ENCODE measurements at places on chromosomes 7 and 10.

DNA sequence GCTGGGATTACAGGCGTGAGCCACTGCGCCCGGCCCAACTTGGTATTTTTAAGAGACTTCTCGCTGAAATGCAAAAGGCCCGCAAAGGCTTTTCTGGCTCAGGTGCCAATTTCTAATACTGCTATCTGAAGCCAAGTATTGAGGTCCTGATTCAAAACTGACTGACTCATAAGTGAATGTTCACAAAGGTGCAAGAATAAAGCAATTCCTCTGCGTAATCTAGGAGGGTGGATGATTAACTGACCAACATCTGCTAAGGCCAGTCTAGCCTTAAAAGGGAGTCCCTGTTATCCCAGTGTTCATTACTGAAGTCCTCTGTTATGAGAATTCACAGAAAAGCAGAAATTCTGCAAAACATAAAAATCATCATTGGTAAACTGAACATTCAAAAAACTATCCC is 111.4 kb downstream of the SRPK2 start:
- peaks cover 4% of the 10 kb centered on the region for H3K4me1 ChIP-seq
- no peaks in the 10 kb centered on the region for H3K36me3 ChIP-seq
- no peak for DNase-seq

- no peak for DNase-seq
- H3K36me3 ChIP-seq: no peaks in the 10 kb centered on the region
- H3K27ac ChIP-seq: no peak overlapping the region
- no peaks in the 10 kb centered on the region for H3K27me3 ChIP-seq
Observed at GRCh38 chr7:40610461-40610860, 475.7 kb downstream of the SUGCT start.

DNA sequence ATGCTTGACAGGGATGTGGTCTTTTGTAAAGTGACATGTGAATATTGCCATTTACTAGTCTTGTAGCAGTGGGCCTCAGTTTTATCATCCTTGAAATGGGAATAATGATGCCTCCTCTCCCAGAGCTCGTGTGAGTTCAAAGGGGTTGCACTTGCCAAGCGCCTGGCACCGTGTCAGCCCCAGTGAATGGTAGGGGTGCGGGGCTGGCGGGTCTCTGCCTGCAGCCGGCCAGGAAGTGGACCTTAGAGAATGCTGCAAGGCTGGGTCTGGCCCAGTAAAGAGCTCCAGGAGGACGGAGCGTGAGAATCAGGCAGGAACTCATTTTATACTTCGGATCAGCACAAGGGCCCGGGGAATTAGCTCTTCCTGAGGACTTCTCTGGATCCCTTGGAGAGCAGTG is 524.4 kb upstream of the FOXK1 start:
- H3K36me3 ChIP-seq: no peaks in the 10 kb centered on the region
- H3K27ac ChIP-seq: no peak overlapping the region
- DNase-seq: no peak
- H3K27me3 ChIP-seq: no peaks in the 10 kb centered on the region

DNA sequence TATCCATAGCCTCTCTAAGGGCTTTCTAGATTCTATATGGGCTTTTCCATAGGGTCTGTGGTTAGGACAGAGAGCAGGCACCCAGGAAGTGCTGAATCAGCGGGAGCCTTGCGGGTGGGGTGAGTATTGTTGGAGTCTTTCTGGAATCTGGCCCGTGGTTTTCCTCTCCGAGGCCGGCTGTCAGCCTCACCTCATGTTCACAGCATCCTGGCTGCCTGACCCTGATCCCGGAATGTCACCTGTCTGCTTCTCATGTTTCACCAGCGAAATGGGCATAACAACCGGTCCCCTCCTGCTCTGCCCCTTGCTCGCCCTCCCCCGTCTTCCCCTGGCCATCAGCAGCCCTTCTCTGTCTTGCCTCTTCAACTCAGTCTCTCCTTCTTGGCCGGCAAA is 36.5 kb downstream of the DDIT4 start:
- H3K4me1 ChIP-seq: peaks cover 12% of the 10 kb centered on the region
- no peak overlapping the region for H3K4me3 ChIP-seq
- no peak overlapping the region for H3K27ac ChIP-seq
- no peaks in the 10 kb centered on the region for H3K36me3 ChIP-seq
- H3K27me3 ChIP-seq: no peaks in the 10 kb centered on the region
- DNase-seq: no peak

DNA sequence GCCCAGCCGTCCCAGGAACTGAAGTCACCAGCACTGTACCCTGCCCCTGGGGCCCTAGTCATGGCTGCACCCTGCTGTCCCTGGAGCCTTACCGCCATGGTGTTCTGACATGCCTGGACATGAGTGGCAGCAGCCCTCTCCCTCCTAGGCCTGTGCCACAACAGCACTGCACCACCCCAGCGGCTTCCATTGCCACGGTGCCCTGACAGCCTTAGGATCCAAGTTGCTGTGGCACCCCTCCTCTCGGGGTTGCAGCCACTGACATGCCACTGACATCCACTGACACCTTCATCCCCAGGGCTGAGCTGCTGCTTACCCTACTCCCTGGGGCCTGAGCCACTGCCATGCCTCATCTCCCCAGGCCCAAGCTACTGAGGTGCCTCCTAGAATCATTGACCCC is 39.6 kb upstream of the SHH start:
- DNase-seq: no peak
- no peaks in the 10 kb centered on the region for H3K36me3 ChIP-seq
- H3K4me1 ChIP-seq: no peaks in the 10 kb centered on the region

DNA sequence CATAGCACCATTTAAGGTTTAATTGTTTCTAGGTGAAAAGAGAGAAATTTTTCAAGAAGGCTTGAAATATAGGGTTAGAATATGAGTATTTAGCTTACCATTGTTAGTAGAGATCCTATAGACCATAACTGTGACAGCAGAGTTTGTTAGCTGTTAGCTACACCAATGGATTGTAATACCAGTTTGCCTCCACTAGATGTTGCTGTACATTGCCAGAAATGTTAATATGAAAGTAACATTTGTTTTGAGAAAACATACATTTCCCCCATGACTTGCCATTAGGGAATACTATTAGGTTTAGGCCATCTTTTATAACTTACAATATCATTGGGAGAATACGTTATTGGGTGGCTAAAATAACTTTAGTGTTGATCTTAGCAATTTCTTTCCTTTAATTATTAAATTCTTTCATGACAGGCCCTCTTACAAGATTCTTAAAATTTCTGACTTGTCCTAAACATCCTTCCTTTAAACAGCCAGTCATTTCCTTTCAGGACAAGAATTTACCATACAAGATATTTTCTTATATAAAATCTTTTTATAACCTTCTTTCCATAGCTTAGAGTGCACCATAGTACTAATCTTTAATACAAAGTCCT is 39.5 kb downstream of the ZNF117 start:
- peaks cover 5% of the 10 kb centered on the region for H3K27me3 ChIP-seq
- H3K36me3 ChIP-seq: no peaks in the 10 kb centered on the region
- H3K27ac ChIP-seq: no peak overlapping the region
- DNase-seq: peak; percentile 53
- H3K4me1 ChIP-seq: peaks cover 10% of the 10 kb centered on the region
- no peak overlapping the region for H3K4me3 ChIP-seq

GRCh38 chr10:4333459-4333894 is 492.5 kb upstream of the AKR1E2 start:
- H3K36me3 ChIP-seq: no peaks in the 10 kb centered on the region
- DNase-seq: no peak
- no peaks in the 10 kb centered on the region for H3K27me3 ChIP-seq
- peak overlapping the region; percentile 23 for H3K4me3 ChIP-seq
- H3K4me1 ChIP-seq: no peaks in the 10 kb centered on the region

- peaks cover 32% of the 10 kb centered on the region for H3K4me1 ChIP-seq
- no peak overlapping the region for H3K4me3 ChIP-seq
- DNase-seq: no peak
- peaks cover 32% of the 10 kb centered on the region for H3K36me3 ChIP-seq
Observed at GRCh38 chr10:102154466-102155116, 2.4 kb downstream of the NOLC1 start.

GRCh38 chr7:30412782-30413504 is 65.6 kb downstream of the NOD1 start:
- no peaks in the 10 kb centered on the region for H3K27me3 ChIP-seq
- H3K27ac ChIP-seq: no peak overlapping the region
- DNase-seq: peak; percentile 12

- no peak for DNase-seq
- peaks cover 81% of the 10 kb centered on the region for H3K36me3 ChIP-seq
- H3K27ac ChIP-seq: no peak overlapping the region
- H3K27me3 ChIP-seq: no peaks in the 10 kb centered on the region
Observed at GRCh38 chr7:2920956-2921652, 77.0 kb upstream of the GNA12 start.

DNA sequence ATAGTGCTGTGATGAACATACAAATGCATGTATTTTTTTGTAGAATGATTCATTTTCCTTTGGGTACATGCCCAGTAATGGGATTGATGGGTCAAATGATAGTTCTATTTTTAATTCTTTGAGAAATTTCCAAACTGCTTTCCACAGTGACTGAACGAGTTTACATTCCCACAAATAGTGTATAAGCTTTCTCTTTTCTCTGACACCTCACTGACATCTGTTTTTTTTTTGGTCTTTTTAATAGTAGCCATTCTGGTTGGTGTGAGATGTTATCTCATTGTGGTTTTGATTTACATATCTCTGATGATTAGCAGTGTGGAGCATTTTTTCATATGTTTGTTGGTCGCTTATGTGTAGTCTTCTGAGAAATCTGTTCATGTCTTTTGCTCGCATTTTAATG is 195.0 kb upstream of the AGK start:
- no peaks in the 10 kb centered on the region for H3K27me3 ChIP-seq
- H3K4me1 ChIP-seq: no peaks in the 10 kb centered on the region
- H3K4me3 ChIP-seq: no peak overlapping the region
- no peaks in the 10 kb centered on the region for H3K36me3 ChIP-seq
- no peak overlapping the region for H3K27ac ChIP-seq
- DNase-seq: no peak

GRCh38 chr7:157497744-157498651 is 161.2 kb downstream of the DNAJB6 start:
- H3K4me3 ChIP-seq: no peak overlapping the region
- H3K4me1 ChIP-seq: peaks cover 27% of the 10 kb centered on the region
- no peak overlapping the region for H3K27ac ChIP-seq

DNA sequence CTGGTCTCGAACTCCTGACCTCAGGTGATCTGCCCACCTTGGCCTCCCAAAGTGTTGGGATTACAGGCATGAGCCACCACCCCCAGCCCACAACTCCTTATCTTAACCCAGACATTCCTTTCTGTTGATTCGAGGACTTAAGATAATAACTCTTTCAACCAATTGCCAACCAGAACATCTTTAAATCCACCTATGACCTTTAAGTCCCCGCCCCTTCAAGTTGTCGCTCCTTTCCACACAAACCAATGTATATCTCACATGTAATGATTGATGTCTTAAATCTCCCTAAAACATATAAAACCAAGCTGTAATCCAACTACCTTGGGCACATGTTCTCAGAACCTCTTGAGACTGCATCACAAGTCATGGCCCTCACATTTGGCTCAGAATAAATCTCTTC is 7.8 kb upstream of the ANKRD2 start:
- no peak overlapping the region for H3K4me3 ChIP-seq
- H3K4me1 ChIP-seq: no peaks in the 10 kb centered on the region
- H3K27me3 ChIP-seq: no peaks in the 10 kb centered on the region

DNA sequence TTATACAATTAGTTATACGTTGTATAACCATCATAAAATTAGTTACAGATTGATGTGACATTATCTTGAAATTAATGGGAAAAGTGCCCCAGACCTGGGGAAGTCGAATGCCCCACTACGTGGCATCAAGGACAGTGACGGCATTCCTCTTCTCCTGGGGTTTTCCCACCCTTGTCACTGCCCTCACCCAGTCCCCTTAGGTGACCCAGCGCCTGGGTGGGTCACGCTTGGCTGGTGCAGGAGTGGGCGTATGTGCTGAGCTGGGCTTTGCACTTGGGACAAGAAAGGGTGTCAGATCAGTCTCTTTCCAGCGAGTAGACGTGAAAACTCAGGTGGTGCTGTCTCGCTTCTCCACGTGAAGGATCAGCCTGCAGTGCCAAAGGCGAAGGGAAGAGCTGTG is 7.6 kb downstream of the FOXK1 start:
- H3K4me1 ChIP-seq: peaks cover 50% of the 10 kb centered on the region
- no peak overlapping the region for H3K27ac ChIP-seq
- no peak for DNase-seq
- peaks cover 5% of the 10 kb centered on the region for H3K36me3 ChIP-seq

DNA sequence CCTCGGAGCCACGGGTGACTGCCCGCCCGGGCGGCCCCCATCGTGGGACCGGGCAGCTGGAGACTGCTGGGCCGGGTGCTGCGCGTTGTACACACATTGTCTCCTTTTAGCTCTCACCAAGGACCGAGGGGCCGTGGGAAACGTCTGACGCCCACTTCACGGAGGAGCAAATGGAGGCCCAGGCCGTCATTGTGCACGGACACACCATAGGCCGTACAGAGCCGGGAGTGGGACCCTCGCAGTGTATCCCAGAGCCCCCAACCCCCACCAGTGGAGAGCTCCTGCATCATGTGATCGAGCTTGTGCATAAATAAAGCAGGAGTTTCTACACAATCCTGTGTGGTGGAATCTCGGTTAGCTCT is 722 bp downstream of the DENND10 start:
- H3K4me1 ChIP-seq: peaks cover 13% of the 10 kb centered on the region
- H3K27me3 ChIP-seq: no peaks in the 10 kb centered on the region
- H3K36me3 ChIP-seq: peaks cover 10% of the 10 kb centered on the region
- no peak overlapping the region for H3K27ac ChIP-seq
- peak overlapping the region; percentile 78 for H3K4me3 ChIP-seq

- no peak overlapping the region for H3K27ac ChIP-seq
- no peak for DNase-seq
- no peak overlapping the region for H3K4me3 ChIP-seq
- H3K4me1 ChIP-seq: peaks cover 45% of the 10 kb centered on the region
- no peaks in the 10 kb centered on the region for H3K36me3 ChIP-seq
Observed at GRCh38 chr10:72243822-72244437, 27.9 kb upstream of the ASCC1 start.

- no peaks in the 10 kb centered on the region for H3K27me3 ChIP-seq
- peaks cover 5% of the 10 kb centered on the region for H3K4me1 ChIP-seq
- no peak for DNase-seq
Observed at GRCh38 chr10:8360365-8360764, 305.9 kb downstream of the GATA3 start.

GRCh38 chr10:94630017-94630688 is 53.4 kb upstream of the CYP2C18 start:
- no peaks in the 10 kb centered on the region for H3K4me1 ChIP-seq
- no peak overlapping the region for H3K4me3 ChIP-seq
- H3K36me3 ChIP-seq: no peaks in the 10 kb centered on the region
- H3K27me3 ChIP-seq: no peaks in the 10 kb centered on the region

DNA sequence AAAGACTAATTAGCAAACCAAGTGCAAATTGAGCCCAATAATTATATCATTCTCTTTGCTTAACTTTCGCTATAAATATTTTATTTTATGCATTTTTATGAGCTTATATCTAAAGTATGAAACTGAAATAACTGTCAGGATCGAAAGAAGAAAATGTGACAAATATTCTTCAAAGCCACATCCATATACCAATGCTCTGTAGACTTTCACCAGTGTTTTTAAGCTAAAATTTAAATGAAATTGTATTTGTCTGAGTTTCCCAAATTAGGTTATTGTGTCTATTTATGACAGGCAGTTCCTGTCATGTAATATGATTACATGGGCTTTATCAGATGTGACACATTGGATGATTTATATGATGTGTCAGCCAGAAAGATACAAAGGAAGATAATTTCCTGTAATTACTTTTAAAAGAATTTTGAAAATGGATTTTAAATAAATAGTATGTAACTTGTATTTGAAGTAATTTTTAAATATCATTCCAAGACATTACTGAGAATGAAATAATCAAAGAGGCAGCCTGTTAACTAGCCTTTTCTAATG is 317.9 kb upstream of the KLF6 start:
- no peak for DNase-seq
- H3K27ac ChIP-seq: no peak overlapping the region
- no peaks in the 10 kb centered on the region for H3K27me3 ChIP-seq

Measured in CD4-positive, CD25-positive, alpha-beta regulatory T cell (primary cell).